ENCODE measurements at places on chromosomes 16 and 17.

DNA sequence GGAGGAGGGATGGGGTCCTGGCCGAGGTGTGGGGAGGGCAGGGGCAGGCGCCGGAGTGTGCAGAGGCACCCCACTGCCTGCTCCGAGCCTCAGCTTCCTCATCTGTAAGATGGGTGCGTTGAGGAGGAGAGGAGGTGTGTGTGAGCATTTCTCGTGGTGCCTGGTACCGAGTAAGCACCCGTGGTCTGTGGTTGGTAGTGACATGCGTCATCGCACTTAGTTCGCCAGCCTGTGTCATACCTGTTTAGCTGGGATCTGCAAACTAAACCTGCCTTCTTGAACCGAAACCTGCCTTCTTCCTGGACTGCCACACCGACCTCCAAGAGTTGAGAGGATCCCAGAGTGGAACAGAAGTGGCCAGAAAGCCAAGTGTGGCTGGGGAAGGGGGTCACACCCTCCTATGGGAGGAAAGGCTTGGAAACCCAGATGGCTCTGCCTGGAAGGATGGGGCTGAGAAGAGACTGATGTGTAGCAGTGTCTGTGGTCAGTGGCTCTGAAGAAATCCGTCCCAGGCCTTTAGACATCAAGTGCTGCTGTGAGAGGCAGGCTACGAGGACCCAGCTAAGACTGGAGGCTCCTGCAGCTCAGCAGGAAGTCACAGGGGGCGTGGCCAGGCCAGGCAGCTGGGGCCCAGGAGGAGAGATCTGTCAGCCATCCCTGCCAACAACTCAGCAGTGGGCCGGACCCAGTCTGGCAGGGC lies 162.6 kb upstream of the PLCG2 start:
- H3K4me3 ChIP-seq = no peak overlapping the region
- no peak overlapping the region for H3K27ac ChIP-seq
- H3K27me3 ChIP-seq = no peaks in the 10 kb centered on the region

DNA sequence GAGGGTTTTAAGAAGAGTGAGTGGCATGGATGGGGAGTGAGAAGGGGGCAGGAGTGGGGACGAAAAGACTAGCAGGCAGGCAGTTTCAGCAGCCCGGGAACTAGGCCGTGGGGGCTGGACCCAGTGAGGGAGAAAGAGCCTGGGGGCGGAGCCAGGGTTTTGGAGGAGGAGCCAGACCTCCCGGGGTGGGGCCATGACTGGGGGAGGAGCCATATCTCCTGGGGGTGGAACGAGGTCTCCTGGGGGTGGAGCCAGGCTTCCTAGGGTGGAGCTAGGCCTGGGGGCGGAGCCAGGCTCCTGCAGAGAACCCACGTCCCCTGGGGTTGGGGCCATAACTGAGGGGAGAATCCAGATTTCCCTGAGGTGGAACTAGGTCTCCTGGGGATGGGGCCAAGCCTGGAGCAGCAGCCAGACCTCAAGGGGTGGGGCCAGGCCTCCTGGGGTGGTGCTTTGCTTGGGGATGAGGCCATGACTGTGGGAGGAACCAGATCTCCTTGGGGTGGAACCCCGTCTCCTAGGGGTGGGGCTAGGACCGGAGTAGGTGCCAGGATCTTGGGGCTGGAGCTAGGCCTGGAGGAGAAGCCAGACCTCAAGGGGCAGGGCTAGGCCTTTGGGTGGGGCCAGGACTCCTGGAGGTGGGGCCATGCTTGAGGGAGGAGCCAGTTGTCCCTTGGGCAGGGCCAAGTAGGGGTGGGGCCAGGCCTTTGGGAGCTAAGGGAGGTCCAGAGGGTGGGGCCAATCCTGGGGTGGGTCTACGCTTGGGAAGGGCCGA lies 41.7 kb upstream of the JPH3 start:
- no peaks in the 10 kb centered on the region for H3K27me3 ChIP-seq
- H3K4me1 ChIP-seq = no peaks in the 10 kb centered on the region
- no peaks in the 10 kb centered on the region for H3K36me3 ChIP-seq
- no peak overlapping the region for H3K27ac ChIP-seq
- no peak overlapping the region for H3K4me3 ChIP-seq
- DNase-seq = no peak

DNA sequence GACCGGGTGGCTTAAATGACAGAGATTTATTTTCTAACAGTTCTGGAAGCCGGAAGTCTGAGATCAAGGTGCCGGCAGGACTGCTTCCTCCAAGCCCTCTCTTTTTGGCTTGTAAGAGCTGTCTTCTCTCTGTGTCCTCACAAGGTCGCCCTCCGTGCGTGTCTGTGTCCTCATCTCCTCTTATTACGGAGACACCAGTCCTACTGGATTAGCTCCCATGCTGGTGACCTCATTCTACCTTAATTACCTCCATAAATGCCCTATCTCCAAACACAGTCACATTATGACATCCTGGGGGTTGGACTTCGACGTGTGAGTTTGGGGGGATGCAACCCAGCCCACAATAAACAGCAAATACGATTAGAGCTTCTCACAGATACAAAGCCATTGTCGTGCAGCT lies 161.5 kb downstream of the FOXL1 start:
- H3K27me3 ChIP-seq = no peaks in the 10 kb centered on the region
- no peaks in the 10 kb centered on the region for H3K36me3 ChIP-seq
- H3K4me3 ChIP-seq = no peak overlapping the region
- no peak for DNase-seq

- H3K27me3 ChIP-seq = no peaks in the 10 kb centered on the region
- H3K4me1 ChIP-seq = peaks cover 38% of the 10 kb centered on the region
- H3K4me3 ChIP-seq = peak overlapping the region; percentile 73
- no peak for DNase-seq
- peak overlapping the region; percentile 84 for H3K27ac ChIP-seq
These were observed 578 bp downstream of the PGAP6 start for GRCh38 chr16:381012-381788.

DNA sequence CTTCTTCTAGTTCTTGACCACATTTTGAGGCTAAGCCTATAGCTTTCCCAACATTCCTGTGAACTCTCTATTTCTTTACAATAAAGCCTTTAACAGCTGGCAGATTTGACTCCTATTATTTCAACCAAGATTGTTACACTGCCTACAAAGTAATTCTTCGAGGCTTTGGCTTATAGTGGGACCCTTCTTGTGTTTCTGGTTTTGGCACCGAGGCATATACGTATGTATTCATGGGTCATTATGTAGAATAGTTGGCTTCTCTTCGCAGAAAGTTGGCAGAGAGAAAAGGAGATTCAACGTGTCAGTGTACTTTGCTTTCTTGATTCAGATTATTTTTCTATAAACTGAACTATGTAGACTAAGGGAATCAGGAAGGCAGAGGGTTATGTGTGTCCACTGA lies 102.2 kb downstream of the ABCA8 start:
- no peaks in the 10 kb centered on the region for H3K27me3 ChIP-seq
- H3K27ac ChIP-seq = no peak overlapping the region
- no peaks in the 10 kb centered on the region for H3K4me1 ChIP-seq
- no peaks in the 10 kb centered on the region for H3K36me3 ChIP-seq
- no peak overlapping the region for H3K4me3 ChIP-seq
- DNase-seq = no peak

GRCh38 chr16:23296994-23297393 lies 5.1 kb upstream of the SCNN1B start:
- no peak overlapping the region for H3K27ac ChIP-seq
- H3K27me3 ChIP-seq = no peaks in the 10 kb centered on the region
- no peaks in the 10 kb centered on the region for H3K4me1 ChIP-seq
- DNase-seq = no peak

GRCh38 chr17:50837286-50837979 lies 2.0 kb downstream of the WFIKKN2 start:
- no peak overlapping the region for H3K27ac ChIP-seq
- H3K36me3 ChIP-seq = no peaks in the 10 kb centered on the region
- no peak overlapping the region for H3K4me3 ChIP-seq

DNA sequence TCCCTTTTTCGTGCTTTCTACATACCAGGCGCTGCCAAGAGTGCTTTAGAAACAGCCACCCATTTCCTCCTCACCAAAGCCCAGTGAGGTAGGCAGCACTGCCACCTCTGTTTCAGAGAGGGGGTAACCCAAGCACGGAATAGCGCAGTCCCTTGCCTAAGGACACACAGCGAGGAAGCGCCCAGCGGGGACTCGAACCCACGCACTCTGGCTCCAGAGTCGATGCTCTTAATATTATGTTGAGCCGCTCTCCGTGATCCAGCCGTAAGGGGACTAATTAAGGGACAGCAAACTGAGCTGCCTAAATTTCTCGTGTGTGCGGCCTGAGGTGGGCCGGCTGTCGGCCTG lies 497 bp downstream of the CES1 start:
- no peaks in the 10 kb centered on the region for H3K4me1 ChIP-seq
- no peak for DNase-seq
- H3K27ac ChIP-seq = no peak overlapping the region
- no peaks in the 10 kb centered on the region for H3K27me3 ChIP-seq
- no peaks in the 10 kb centered on the region for H3K36me3 ChIP-seq
- H3K4me3 ChIP-seq = peak overlapping the region; percentile 33

DNA sequence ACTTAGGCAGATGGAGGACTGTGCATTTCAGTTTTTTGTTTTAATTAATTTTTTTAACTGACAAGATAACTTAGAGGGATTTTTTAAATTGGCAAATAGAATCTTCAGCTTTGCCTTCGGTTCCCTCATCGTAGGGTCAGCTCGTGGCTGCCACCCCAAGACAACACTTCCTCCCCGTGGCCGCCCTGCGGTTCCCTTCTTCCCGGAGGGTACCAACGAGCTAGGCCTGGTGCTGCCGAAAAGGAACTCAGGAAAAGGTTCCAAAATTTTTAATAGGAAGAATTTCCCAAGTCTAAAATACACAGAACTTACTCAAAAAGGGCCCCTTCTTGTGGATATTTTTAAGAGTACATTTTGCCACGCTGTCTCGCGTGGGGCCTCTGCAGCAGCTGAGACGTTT lies 210.4 kb upstream of the CHMP6 start:
- H3K4me3 ChIP-seq = no peak overlapping the region
- H3K4me1 ChIP-seq = peaks cover 5% of the 10 kb centered on the region
- no peaks in the 10 kb centered on the region for H3K27me3 ChIP-seq
- H3K36me3 ChIP-seq = no peaks in the 10 kb centered on the region
- DNase-seq = no peak

DNA sequence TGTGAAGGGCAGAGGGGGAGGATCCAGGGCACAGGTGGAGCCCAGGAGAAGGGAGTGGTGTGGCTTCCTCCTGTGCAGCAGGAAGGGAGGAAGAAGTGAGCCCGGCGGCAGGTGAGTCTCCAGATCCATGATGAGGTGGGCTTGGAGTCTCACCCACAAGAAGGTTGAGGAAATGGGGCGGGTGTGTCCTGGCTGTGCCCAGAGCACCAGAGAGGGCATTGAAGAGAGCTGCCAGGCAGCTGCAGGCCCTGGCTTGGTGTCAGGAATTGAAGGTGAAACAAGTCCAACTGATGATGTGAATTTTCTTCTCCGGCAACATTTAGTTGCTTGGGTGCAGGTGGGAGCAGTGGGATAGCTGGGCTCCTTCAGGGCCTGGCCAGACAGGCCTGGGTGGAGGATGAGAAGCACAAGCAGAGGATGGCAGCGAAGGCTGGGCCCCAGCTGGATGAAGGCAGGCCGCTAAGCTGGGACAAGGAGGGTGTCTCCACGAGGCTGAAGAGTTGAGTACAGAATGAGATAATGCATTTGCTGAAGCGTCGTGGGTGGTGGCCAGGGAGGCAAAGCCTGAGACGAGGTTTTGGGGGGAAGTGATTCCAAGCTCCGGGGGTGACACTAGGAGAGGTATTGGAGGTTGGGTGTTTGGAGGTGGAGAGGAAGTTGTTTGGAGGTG lies 18.3 kb downstream of the NT5M start:
- no peak for DNase-seq
- no peaks in the 10 kb centered on the region for H3K36me3 ChIP-seq
- no peak overlapping the region for H3K27ac ChIP-seq
- no peaks in the 10 kb centered on the region for H3K27me3 ChIP-seq
- no peak overlapping the region for H3K4me3 ChIP-seq

DNA sequence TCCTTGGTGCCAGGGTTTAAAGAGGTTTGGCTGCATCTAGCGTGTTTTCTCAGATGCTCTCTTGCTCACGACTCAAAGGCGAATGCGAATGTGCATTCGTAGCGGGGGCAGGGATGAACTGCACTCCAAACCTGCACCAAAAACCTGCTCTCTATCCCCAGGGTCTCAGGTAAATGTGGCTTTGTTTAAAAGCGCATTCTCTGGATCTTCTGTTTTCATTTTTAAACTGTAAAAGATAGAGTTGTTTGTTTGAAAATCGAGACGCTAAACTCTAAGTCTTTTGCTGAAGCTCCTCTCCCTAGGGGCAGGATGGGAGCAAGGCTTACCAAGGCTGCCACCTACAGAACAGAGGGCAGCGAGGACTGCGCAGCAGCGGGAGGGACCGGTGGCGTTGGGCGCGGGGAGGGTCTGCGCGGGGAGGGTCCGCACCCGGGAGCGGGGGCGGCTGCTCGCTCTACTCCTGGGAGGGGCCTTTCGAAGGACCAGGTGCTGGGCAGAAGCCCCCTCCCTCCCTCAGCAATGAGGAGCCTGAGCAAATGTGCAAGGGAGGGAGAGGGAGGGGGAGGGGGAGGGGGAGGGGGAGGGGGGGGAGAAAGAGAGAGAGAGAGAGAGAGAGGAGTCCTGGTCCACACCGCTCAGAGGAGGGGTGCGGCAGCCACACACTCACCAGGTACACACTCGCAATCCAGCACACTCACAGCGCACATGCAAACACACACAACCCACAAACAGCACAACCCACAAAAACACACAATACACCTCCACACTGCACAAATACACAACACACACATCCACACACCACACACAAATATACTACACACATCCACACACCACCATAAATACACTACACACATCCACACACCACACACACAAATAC lies 142.8 kb downstream of the GRIN2A start:
- DNase-seq = no peak
- H3K27ac ChIP-seq = peak overlapping the region; percentile 55
- no peaks in the 10 kb centered on the region for H3K27me3 ChIP-seq
- peak overlapping the region; percentile 61 for H3K4me3 ChIP-seq

- H3K27ac ChIP-seq = no peak overlapping the region
- no peak for DNase-seq
- no peak overlapping the region for H3K4me3 ChIP-seq
- peaks cover 5% of the 10 kb centered on the region for H3K4me1 ChIP-seq
- H3K27me3 ChIP-seq = no peaks in the 10 kb centered on the region
These were observed 44.4 kb upstream of the SCNN1B start for GRCh38 chr16:23257682-23258081.

DNA sequence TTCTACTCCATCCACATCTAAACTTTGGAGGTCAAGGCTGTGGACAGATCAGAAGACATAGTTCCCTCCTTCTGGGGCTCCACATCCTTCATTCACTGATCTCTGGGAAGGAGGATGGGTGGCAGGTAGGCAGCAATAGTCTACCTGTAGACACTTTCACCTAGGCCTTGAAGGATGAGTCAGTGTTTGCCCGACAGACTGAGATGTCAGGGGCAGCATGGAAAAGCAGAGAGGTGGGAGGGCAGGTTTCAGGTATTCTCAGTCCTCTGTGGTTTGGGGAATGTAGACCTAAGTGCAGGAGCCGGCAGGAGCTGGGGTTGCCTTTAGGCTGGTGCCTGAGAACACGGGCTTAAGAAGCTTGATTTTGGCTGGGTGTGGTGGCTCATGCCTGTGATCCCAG lies 171.9 kb upstream of the ZNF267 start:
- H3K36me3 ChIP-seq = peaks cover 3% of the 10 kb centered on the region
- peaks cover 6% of the 10 kb centered on the region for H3K4me1 ChIP-seq
- DNase-seq = no peak
- no peak overlapping the region for H3K4me3 ChIP-seq
- no peaks in the 10 kb centered on the region for H3K27me3 ChIP-seq

GRCh38 chr17:21464611-21465021 lies 88.5 kb downstream of the KCNJ12 start:
- H3K4me1 ChIP-seq = no peaks in the 10 kb centered on the region
- H3K27me3 ChIP-seq = no peaks in the 10 kb centered on the region
- no peaks in the 10 kb centered on the region for H3K36me3 ChIP-seq
- no peak for DNase-seq
- H3K27ac ChIP-seq = no peak overlapping the region
